ENCODE measurements at places on chromosomes 7 and 10.

DNA sequence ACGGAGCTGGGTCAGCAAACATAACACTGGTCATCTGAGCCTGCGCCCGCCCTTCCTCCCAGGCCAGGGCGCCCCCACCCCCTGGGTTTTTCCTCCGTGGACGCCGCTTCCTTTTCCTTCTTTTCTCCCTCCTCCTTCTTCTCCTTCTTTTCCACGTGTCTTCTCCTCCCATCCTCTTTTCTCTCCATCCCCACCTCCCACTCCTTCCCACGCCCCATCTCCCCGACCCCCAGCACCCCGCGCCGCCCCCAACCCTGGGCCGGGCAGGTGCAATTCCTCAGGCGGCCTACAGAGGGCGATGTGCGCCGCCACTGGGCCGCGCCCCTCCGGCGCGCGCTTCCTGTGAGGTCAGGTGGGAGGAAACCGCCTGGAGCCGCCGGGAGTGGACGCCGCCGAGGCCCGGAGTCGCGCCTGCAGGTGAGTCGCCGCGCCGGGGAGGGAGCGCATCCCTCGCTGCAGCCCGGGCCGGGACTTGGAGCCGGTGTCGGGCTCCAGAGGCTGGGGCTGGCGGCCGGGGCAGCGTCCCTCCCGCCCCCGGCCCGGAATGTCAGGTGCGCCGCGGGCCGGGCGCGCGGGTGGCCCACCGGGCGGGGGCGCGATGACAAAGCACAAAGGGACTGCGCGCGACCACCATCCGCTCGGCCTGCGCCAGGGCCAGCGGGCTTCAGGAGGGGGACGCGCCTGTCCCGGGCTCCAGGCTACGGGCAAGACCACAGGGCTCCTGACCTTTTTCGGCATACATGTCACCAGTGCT lies at the start of gene FAM241B:
Gene FAM241B (plus strand): TSS at position 351 of the 754 bp plus-strand sequence. CDS start 1,497 bp downstream, outside the sequence.
- peak; percentile 83 for DNase-seq

DNA sequence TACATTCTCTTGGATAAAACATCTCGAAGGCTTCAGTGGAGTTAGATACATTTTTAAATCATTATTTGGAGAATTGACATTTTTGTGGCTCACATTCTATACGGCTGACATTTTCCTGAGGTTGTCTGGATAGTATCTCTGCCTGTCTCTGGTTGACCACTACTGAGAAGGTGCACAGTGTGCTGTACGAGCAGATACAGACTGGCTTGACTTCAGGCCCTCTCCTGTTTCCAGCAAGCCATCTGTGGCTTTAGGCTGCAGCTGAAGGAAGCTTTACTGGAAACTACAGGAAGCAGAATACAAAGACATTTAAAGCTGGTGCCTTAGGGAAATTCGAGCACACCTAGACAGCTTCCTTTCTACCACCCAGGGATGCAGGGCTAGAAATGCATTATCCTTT lies 39.3 kb upstream of the RSU1 start:
- DNase-seq, result no peak

DNA sequence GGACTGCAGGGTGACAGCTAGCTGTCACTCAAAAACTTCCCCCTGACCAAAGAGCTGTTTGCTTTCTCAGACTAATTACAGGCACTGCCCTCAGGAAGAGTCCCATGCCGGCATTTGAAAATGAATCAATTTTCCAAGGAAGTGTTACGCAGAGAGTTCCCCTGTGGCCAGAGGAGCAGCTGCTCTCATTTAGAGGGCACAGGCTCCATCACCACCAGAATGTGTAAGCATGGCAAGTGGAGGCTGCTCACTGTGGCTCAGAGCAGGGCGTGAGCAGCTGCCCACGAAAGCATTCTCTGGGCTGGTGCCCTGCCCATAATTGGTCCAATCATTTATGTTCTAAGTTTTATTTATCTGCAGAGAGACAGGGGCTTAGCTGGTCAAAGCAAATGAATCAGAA lies 202.2 kb downstream of the RAMP3 start:
- DNase-seq, result no peak

DNA sequence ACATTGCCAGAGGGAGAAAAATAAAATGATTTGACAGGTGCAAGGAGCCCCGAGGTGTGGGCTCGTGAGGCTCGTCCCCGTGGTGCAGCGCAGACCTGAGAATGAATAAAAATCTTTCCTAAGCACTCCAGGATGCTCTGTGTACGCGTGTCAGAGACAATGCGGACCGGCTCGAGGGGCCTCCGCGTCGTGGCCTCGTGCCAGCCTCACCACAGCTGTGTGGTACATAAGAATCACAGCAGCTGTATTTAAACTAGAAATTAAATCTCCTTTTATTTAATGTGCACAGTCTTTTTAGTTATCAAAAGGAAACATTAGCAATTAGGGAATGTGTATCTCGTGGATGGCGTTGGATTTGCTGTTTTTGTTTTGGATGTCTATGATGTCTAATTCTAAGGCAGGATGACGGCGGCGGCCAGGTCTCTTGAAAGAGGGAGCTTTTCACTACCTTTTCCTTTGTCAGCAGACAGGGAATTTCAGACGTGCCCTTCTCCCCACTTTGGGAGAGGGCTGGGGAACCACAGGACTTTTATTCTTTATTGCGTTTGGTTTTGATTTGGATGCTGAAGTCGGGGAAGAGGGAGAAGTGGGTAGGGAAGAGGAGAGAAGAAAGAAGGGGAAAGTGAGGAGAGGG lies 365.3 kb upstream of the SHH start:
- DNase-seq, result no peak

- DNase-seq, result no peak
These were observed 69.0 kb upstream of the ARHGAP21 start for GRCh38 chr10:24792638-24793037.

GRCh38 chr7:2894118-2894940 lies 50.2 kb upstream of the GNA12 start:
- no peak for DNase-seq

DNA sequence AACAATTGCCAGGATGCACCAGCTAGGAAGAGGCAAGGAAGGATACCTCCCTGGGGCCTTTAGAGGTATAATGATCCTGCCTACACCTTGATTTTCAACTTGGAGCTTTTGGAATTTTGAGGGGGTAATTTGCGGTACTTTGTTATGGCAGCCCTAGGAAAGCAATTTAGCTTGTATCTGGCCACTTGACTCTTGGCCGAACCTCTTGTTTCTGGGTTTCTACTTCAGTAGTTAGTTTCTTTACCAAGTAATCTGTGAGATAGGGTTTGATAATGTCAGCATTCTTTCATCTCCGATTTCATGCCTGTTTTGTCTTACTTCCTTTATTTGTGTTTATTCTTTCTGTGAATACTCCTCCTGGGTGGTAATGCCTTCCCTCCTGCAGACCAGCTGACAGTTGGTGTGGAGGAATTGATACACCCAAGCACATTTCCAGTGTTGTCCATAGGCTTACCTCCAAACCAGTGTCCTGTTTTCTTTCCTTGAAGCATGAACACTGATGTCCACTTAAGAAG lies 163.7 kb downstream of the SND1 start:
- no peak for DNase-seq

DNA sequence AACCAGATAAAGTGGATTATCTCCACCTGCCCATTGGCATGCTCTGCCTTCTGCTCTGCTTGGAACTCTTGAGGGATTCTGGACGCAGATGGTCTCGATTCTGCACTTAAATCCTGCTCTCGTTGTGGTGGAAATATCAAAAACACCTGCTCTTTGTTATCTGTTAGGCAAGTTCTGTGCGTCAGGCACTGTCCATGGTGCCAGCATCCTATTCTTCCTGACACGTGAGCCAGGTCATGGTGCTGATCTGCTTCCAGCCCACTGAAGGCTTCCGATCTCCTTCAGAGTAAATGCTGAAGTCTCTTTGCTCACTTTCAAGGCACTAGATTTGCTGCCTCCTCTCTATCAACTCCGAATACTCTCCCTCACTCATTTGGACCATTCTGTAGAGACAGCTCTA lies 505.6 kb downstream of the HTR7 start:
- no peak for DNase-seq

GRCh38 chr10:132263866-132264265 lies 43.9 kb downstream of the STK32C start:
- DNase-seq, result no peak

DNA sequence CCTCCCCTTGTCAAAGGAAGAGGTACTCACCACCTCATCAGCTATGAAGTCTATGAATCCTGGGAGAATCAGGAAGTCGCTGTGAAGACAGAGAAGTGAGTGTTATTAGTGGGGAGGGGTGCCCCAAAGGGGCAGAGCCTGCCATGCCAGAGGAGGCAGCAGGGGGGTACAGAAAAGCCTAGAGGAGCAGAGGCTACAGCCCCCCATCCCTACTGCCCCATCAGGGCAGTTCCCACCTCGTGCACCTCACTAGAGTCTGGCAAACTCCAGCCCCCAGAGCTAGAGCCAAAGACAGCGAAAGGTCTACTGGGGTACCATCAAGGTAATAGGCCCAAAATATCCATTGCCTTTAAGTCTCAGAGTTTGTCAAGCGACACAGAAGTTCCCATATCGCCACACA lies 6.1 kb downstream of the IMPDH1 start:
- DNase-seq, result no peak

DNA sequence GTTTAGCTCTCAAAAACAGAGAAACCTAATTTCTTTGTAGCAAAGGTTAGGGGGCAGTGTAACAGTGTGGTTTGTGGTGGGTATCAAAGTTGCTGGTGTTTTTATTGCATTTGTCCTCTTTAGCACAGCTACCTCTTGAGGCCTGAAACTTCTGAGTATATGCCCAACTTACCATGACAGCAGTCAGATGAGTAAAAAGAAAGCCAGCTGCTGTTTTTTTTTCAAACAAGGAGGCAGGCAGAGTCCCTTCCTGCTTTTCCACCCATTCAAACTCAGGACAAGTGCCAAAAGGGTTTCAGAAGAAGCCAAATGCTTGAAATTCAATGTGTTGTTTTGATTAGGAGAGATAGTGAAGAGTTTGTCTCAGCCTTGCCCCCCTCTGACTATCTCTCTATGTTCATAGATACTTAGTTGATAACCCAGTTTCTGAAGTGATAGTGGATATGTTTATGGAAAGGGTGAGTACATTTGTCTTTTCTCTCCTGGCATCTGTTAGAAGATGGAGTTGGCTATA lies 23.1 kb downstream of the GBF1 start:
- no peak for DNase-seq

DNA sequence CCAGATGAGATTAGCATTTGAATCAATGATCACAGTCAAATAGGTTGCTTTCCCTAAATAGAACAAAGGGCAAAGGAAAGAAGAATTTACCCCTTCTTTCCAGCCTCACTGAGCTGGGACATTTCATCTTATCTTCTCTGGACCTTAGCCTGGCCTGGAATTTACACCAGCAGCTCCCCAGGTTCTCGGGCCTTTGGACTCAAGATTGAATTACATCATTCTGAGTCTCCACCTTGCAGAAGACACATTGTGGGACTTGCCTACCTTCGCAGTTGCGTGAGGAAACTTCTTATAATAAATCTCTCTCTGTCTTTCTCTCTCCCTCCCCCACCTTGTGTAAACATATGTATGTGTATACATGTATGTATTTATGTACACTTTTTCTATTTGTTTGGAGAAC lies 732.4 kb downstream of the IPMK start:
- no peak for DNase-seq

DNA sequence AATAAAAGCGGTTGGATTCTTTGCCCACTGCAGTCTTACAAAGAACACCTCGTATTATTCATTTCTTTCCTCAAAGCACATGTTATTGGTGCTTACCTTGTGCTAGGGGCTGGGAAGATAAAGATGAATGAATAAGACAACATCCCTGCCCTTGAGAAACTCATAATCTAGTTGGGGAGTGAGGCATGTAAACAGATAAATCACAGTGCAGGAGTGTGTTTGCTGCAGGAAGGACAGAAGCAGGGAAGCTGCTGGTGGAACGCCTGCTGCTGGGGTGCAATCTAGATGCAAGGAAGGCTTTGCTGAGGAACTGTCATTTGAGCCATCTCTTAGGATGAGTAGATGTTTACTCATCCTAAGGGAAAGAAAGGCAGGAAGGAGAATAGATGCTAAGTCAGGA lies 135.6 kb downstream of the TMEM178B start:
- DNase-seq, result no peak

DNA sequence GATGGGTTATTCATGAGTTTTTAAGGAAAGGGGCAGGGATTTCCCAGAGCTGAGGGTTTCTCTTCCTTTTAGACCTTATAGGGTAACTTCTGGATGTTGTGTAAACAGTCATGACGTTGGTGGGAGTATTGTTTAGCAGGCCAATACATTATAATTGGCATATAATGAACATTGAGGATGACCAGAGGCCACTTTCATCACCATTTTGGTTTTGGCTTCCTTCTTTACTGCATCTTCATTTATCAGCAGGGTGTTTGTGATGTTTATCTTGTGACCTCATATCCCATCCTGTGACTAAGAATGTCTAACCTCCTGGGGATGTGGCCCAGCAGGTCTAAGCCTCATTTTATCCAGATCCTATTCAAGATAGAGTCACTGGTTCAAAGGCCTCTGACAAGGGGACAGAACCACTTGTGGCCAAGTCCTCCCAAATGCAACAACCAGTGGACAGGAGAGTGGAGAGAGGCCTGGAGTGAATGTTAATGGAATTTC lies 77.3 kb upstream of the RPA3 start:
- DNase-seq, result no peak

GRCh38 chr7:21107101-21107500 lies 320.4 kb upstream of the SP8 start:
- no peak for DNase-seq

DNA sequence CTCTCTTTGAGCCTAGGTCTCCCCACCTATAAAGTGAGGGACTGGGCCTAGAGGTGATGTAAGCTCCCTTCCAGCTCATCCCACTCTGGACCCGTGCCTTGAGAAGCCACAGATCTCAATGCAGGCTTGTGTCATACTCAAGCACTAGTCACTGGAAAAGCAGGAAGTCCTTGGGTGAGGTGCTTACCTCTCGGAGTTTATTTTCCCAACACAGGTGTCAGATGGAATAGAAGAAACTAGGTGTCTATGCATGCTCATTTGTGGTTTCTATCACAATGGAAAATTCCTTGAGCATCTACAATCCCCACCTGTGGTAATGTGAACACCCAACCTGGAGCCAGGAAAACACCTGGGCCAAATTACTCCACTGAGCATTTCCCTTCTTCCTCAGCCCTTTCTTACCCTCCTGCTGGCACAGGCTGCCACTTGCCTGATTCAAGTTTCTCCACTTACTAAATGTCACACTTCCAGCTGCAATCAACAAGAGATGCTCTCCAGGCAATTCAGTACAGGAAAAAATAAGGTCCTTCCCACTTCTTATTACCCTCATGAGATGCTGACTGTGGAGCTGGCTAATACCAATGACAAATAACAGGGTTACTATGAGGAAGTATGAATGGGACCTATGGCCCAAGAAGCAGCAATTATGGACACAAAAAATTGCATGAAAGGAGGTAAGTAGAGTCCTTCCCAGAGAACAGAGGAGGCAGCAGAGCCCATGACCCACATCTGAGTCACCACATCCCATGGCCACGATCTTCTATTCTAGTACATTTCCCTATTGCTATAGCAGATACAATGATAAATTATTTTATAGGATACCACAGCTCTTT lies 13.1 kb downstream of the LSM5 start:
- DNase-seq, result no peak

- no peak for DNase-seq
These were observed 13.7 kb downstream of the CISD1 start for GRCh38 chr10:58282615-58283014.
